ENCODE measurements at places on chromosomes 13 and 19.

GRCh38 chr19:48351341-48351752 is 12.4 kb downstream of the TMEM143 start:
- no peak for DNase-seq

GRCh38 chr13:31895691-31896090 is 135.9 kb upstream of the FRY start:
- no peak for DNase-seq

DNA sequence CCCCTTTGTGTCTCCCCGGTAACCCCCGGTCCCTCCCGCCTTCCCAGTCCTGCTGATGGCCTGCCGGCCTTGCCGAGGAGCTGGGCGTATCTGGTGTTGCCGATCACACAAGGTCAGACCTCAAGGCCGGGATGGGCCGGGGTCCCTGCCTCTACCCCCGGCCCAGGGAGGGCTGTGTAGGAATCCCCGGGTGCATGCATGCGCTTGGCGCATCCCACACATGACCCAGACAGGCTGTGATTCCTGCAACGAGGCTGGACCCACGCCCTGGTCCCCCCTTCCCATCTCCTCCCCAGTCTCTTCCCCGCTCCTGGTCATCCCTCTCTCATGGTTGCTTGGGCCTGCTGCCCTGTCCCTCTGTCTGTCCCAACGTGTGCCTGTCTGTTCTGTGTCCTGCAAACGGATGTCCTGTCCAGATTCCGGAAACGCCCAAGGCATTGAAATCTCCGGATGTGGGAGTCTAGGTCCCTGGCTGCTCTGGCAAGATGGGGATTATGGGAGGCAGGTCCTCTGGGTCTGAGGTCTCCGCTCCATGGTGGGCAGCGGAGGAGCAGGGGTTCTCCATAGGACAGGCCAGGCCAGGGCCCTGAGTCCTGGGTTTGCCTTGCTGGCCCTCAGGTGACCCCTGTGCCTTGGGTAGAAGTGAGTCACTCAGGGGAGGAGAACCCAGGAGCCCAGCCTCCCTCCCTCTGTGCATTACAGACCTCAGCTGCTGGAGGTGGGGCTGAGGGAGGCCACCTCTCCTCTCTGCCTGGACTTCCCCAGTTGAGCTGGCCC is 1.6 kb downstream of the PKN1 start:
- DNase-seq, result no peak

- DNase-seq, result no peak
These were observed 1.7 kb downstream of the UBXN6 start for GRCh38 chr19:4455719-4456475.

DNA sequence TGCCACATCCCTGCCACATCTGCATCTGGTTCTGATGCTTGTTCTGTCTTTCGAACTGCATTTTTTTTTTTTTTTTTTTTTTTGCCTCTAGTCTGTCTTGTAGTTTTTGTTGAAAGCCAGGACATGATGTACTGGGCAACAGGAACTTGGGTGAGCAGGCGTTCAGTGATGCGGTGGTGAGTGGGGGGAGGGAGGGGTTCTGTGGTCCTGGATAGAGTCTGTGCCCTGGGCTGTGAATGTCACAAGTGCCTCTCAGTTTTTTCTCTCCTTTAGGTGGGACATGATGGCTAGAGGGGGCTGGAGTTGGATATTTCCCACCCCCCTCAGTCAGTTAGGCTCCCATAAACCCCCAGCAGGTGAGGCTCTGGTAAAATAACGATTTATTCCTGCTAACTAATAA is 3.5 kb downstream of the CEACAM4 start:
- DNase-seq, result no peak

GRCh38 chr13:91347996-91348905 is 764 bp downstream of the MIR17HG start:
- DNase-seq, result peak; percentile 71

- DNase-seq, result no peak
These were observed 15.0 kb upstream of the DHRS12 start for GRCh38 chr13:51818781-51819511.

DNA sequence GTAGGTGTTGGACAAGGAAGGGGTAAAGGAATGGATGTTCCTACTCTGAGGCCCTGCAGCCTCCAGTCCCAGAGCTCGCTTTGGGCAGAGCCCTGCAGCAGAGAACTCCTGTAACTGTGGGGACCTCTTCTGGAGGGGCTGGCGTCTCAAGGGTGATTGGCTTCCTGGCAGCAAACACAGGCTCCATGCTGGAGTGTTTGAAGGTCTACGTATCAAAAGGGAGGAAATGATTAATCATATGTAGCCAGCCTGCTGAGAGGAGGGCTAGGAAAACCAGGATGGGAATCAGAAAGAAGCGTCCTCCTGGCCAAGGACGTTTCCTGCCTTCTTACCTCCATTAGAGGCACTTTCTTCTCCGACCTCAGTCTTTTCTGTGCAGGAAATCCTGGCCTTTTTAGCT is 208.5 kb downstream of the TSHZ3 start:
- DNase-seq, result no peak

Data from C1 segment of cervical spinal cord (tissue), 14 donors.